Kidney (tissue), 22 donors: ENCODE measurements at places on chromosomes 7 and 10. TPM values are rescaled to one million over a fixed set of nuclear protein-coding genes. Genes with fewer than 3 reads are reported as not detected.

GRCh38 chr10:12130237-12130872, 878 bp downstream of the SEC61A2 start:
- no peak for DNase-seq

GRCh38 chr10:126463286-126463685, 75.0 kb upstream of the ADAM12 start:
- DNase-seq: no peak

DNA sequence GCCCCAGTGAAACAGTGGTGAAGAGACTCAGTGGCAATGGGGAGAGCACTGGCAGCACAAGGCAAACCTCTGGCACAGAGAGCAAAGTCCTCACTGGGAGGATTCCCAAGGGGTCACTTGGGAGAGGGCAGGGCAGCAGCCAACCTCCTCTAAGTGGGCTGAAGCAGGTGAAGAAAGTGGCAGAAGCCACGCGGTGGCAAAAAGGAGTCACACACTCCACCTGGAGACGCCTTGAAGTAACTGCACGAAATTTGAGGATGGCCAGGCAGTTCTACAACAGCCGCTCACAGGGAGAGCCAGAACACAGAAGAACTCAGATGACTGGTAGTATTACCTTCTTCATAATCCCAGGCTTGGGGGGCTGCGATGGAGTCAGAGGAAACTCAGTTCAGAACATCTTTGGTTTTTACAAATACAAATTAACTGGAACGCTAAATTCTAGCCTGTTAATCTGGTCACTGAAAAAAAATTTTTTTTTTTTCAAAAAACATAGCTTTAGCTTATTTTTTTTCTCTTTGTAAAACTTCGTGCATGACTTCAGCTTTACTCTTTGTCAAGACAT, 574 bp upstream of the IL6 start:
- DNase-seq: peak; percentile 76

DNA sequence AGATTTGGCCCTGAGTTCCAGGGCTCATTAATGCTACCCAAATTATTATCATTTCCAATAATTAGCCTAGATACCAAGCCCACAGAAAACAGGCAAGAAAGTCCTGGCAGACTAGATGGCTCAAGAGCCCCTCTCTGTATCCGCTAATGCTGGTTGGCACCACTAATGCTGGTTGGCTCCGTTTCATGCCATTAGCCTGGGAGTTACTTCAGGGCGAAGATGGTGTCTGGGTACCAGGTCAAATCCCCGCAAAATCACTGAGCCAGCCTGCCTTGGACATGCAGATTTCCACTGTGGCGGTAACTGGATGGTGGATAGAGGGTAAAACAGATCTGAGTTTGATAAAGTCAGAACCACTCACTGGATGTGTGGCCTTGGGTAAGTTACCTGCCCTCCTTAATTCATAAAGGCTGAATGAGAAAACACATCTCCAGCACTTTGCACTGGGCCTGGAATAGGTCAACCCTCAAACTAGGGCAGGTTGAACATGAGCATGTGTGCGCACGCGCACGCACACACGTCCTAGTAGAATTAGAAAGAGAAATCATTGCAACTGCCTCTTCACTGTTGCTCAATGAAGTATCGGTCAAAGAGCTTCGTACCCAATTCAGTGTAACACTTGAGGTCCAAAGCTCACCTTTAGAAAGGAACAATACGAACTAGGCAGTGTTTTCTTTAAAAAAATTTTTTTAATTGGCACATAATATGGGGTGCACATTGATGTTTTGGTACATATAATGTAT, 91.5 kb downstream of the PRPF18 start:
- DNase-seq: no peak

DNA sequence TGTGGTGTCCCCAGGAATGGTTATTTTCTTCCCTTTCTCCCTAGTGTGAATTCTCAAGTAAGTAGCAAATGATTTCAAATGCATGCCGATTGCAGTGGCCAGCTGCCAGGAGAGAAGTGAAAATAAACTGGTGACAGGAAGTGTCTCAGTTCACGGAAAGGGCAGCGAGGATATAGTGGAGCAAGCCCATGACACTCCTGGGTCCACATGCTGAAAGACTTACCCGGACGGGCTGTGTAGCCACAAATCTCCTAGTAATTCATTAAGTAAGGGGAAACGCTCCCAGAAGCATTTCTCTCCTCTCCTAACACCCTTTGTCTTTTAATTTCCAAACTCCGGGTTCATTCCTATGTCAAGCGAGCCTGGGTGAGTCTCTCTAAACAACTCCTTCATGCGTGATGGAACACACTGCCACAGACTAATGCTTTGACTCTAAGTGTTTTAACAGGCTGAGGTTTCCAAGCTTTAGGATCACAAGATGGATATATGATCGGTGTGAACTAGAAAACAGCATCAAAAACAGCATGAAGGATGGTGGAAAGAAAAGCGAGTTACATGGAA, 125.6 kb downstream of the CYP26A1 start:
- peak; percentile 84 for DNase-seq

DNA sequence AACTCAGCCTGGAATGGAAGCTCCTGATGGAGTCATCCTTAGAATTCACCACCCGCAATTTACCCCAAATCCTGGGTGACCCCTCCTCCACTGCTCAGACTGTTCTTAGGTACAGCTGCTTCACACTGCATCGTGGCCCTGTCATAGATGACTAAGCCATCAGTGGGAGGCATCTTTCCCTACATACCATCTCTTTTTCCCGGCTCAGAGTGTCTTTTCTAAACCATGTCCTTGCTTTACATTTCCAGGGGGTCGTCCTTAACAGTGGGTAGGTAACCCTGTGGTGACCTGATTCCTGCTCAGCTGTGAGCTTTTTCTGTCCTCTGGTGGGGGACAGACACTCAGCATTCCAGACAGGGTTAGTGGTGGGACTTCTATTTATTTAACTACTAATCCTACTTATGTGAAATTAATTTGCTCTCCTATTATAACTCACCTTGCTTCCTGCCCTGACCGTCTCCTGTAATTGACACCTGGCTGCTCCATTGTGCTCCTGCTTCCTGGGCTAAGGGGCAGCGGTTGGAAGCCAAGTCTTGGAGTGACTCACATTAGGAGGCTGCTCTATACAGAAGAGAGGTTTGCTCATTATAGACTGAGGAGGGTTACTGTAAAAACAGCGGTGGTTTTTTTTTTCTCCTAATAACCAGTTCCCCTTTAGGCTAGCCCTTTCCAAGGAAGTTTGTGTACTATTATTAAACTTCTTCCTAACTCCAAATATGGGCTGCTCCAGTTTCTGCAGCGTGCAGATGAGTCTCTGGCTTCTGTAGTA, 40.6 kb downstream of the PYROXD2 start:
- DNase-seq: peak; percentile 61

DNA sequence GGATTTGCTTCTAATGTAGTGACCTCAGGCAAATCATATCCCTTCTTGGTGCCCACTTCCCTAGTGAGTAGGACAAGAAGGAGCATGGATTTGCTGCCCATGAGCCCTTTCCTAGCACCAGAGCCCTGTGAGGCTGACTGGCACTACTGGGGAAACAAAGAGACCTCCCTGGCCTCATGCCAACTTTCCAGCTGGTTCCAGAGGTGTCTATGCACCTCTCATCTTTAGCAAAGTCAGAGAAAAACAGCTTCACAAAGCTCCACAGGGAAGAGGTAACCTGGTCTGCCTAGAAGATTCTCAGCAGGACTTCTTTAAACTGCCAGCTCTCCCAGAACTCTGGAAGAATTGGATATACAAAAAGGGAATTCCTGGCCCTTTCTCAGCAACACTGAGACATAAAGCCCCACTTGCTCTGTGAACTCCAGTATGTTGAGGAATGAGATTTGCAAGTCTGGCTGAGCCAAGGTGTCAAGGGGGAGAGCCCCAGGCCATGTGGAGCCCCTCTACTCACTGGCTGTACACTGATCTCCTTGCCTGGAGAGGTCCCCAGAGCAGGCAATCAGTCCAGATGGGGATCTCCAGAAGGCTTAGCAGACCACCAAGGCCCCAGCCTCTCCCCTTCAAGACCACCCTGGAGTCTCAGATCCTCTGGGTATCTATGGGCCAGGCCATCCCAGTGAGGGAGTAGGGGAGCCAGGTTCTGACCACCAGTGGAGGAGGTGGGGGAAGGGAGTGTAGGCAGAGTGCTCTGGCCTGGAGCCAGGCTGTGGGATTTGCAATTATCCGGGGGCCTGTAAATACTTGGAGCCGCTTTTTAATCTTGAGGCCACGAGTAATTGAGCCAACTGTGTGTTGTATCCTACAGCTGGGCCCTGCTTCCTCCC, 24.4 kb upstream of the RBM20 start:
- DNase-seq: no peak

DNA sequence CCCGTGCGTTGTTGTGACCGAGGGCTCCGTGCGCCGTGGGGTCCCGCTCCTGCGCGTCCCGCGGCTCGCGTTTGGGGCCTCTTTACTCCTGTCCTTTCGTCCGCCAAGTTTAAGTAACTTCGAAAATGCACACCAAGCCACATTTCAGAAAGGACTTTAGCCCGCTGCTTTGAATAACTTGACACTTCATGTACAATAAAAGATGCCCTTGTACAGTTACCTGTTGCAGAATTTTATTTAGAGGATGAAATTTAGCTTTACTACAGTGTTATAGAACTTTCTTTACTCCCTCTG, 459 bp downstream of the SUGCT start:
- DNase-seq: no peak

GRCh38 chr7:17940302-17940883, at the start of gene SNX13:
TSS of gene SNX13 (minus strand) at chr7:17940494. CDS start at chr7:17940295, 199 bp downstream.
- DNase-seq: peak; percentile 98

DNA sequence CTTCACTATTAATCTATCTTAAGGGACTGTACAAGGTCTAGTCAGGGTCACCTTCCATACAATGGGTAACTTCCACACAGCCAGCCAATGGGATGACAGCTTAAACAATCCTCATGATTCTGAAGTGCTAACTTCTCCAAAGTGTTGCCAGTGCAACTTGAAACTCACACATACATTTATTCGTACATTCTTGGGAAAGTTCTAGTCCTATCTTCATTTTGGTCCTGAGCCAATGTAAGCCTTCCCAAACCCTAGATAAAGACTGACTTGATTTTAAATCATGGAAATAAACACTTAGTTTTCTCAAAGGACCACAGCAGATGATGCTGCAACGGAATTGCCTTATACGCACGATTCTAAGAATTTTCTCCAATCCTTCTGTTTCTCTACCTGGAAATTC, 117.5 kb upstream of the COL1A2 start:
- no peak for DNase-seq

DNA sequence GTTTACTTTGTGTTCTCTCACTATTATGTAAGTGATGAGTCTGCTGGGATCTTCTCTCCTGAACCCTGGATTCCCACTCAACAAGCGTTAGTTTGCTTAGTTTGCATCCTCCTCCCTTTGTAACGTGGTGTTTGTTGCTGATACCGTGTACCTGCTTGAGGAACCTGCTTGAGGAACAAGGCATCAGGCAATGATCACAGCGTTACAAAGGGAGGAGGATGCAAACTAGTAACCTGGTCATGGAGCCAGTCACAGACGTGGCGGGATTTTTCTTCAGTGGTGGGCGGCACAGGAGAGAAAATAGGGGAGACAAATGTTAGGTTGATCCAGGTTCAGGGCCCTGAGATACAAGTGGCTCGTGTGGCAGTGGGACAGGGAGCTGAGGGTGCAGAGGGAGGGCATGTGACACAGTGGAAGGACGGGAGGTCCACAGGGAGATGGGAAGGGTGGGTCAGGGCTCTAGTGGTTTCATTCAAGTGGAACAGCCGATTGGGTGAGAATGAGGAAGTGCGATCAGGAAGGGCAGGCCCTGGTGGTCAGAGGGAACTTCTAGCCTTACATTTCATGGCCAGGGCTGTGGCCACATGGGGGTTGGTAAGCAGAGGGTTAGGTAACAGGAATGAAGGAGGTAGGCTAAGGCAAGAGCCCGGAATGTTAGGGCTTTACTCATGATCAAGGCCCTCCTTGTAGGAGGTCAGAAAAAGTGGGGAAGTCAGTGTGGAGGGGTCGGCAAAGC, 38.0 kb downstream of the SNX10 start:
- no peak for DNase-seq

DNA sequence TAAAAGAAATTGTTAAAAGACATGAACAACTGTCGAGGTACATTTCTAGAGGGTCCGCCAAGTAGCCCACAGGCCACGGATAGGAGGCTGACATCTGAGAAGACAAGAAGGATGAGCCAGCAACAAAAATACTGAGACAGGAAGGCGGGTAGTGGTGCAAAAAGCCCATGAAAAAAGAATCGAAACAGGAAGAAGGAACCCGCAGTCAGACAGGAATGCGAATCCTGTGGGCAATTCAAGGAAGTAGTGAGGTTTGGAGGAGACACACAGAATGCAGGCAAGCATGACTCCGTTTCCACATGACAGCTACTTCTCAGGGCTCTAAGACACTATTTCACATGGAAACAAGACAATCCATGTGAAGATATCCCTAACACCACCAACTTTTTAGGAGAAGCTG, 125.2 kb downstream of the DOCK4 start:
- DNase-seq: no peak

- peak; percentile 69 for DNase-seq
Observed at GRCh38 chr7:801940-802381, 30.3 kb upstream of the SUN1 start.

- DNase-seq: no peak
Observed at GRCh38 chr10:13270877-13271551, 28.9 kb downstream of the PHYH start.

DNA sequence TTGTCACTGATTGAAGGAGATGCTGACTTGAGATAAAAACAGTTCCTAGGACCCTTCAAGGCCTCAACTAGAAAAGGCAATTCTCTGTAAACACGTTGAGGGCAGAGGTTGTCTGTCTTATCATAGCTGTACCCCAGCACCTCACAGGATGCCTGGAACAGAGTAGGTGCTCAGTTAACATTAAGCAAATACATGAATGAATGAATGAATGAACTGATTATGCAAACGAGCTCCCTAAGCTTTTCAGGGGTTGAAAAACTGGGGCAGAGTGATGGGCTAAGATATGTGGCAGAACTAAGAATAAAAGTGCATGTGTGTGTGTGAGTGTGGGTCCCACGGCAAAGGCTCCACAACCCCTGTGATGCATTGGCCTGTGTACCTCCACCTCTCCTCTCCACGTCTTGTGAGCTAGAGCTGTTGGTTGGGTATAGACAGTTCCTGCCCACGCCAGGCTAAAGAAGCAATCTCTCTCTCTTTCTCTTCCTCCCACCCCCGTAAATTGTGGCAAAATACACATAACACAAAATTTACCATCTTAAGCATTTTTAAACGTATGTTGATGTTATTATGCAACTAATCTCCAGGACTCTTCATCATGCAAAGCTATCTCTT, 20.9 kb upstream of the SMC3 start:
- DNase-seq: no peak

- no peak for DNase-seq
Observed at GRCh38 chr7:137652721-137653120, 194.1 kb downstream of the DGKI start.

GRCh38 chr7:17832820-17833355, 107.4 kb downstream of the SNX13 start:
- DNase-seq: no peak

- no peak for DNase-seq
Observed at GRCh38 chr7:88670536-88670935, 89.0 kb upstream of the ZNF804B start.

Gene SPAM1
- polyA plus RNA-seq: not detected

Gene CYP3A7
- 0.69 TPM for polyA plus RNA-seq

Gene MCM10
- not detected for polyA plus RNA-seq

Gene MRLN
- 24.3 TPM for polyA plus RNA-seq

Gene CARD11
- 0.22 TPM for polyA plus RNA-seq

Gene PHYHIPL
- 19.2 TPM for polyA plus RNA-seq

Gene CD36
- polyA plus RNA-seq: 6.7 TPM

Gene SH2D4B
- polyA plus RNA-seq: not detected

Gene GBX1
- polyA plus RNA-seq: not detected

Gene GIMAP5
- 21.2 TPM for polyA plus RNA-seq
